Central memory CD8-positive, alpha-beta T cell (primary cell): ENCODE measurements at places on chromosomes 7 and 10.

- no peak for DNase-seq
- H3K36me3 ChIP-seq, result no peaks in the 10 kb centered on the region
- no peaks in the 10 kb centered on the region for H3K4me1 ChIP-seq
- no peak overlapping the region for H3K27ac ChIP-seq
- H3K27me3 ChIP-seq, result no peaks in the 10 kb centered on the region
- no peak overlapping the region for H3K4me3 ChIP-seq
These were observed 289.6 kb downstream of the PPP1R3A start for GRCh38 chr7:113628948-113629847.

DNA sequence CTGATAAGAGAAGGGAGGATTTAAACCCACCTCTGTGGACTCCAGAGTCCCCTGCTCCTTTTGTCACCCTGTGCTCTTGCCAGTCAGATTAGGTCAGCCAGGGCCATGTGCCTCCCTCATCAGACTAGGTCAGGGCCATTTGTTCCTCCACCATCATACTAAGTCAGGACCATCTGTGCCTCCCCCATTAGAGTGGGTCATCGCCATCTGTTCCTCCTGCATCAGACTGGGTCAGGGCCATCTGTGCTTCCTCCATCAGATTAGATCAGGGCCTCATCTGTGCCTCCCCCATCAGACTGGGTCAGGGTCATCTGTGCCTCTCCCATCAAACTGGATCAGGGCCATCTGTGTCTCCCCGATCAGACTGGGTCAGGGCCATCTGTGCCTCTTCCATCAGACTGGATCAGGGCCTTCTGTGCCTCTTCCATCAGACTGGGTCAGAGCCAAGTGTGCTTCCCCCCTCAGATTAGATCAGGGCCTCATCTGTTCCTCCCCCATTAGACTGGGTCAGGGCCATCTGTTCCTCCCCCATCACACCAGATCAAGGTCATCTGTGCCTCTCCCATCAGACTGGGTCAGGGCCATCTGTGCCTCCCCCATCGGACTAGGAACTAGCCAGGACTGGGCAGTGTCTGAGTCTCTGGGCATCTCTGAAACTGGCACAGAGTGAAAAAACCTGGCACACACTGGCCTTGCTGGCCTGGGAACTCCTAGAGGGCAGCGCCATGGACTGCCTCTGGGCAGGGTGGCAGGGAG is 11.5 kb downstream of the MYL10 start:
- H3K27me3 ChIP-seq, result peaks cover 42% of the 10 kb centered on the region
- H3K36me3 ChIP-seq, result no peaks in the 10 kb centered on the region
- DNase-seq, result no peak
- H3K4me3 ChIP-seq, result no peak overlapping the region

GRCh38 chr7:26646336-26647048 is 217.9 kb downstream of the SKAP2 start:
- no peak for DNase-seq
- no peaks in the 10 kb centered on the region for H3K27me3 ChIP-seq
- H3K36me3 ChIP-seq, result peaks cover 5% of the 10 kb centered on the region
- H3K4me3 ChIP-seq, result no peak overlapping the region
- no peaks in the 10 kb centered on the region for H3K4me1 ChIP-seq

DNA sequence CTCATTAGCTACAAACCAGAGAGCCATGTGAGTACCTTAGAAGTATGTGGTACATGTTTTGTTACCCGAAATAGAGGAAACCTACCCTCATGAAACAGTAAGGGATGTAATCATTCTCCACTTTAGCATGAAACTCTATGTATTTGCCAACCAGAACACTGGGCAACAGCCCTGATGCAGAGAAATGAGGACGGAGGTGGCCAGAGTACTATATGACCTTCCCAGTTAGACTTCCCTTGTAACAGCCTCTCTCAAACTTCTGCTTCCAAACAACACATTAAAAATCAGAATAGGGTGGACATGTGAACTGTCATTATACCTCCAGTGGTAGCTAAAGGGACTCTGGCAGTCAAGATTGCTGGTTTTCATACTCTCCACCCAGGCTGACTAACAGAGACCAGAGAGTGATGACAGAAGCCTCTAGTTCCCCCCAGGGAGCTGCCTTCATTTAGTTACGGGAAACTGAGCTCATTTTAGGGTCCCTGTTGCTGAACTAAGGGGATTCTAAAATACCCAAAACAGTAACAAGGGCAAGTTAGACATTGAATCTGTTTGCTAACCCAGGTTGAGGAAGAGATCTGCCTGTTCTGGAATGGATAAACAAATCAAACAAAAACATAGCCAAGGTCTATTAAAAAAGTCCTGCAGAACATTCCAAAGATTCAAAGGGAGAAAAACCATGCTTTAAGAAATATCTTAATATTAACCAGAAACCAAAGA is 83.1 kb downstream of the VPS41 start:
- peaks cover 1% of the 10 kb centered on the region for H3K36me3 ChIP-seq
- H3K4me3 ChIP-seq, result no peak overlapping the region
- no peak overlapping the region for H3K27ac ChIP-seq
- no peaks in the 10 kb centered on the region for H3K27me3 ChIP-seq
- peaks cover 11% of the 10 kb centered on the region for H3K4me1 ChIP-seq
- no peak for DNase-seq

DNA sequence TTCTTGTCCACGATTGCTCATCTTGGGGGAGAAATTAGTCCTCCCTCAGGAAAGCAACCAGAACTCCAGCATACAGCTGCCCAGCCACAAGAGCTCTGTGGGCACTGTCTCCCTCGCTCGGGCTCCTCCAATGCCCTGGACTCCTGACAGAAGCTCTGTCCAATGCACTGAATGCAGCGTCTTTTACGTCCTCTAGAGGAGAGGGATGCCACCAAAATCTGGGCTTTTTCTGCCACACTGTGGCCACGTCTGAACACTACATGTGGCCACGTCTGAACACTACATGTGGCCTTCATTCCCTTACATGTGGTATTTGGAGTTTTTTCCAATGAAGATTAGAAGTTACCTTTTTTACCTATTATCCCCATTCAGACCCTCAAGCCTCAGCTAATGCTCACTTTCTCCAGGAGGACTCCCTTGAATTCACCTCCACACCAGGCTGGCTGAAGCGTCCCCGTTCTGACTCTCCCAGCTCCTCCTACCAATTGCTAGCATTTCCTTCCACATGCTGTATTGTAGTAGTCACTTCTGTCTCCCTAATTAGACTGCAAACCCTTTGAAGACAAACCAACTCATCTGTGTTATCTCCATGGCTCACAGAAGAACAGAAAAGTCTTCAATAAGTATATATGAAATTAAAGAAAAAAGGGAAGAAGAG is 134.3 kb upstream of the PDE1C start:
- no peak overlapping the region for H3K4me3 ChIP-seq
- no peak overlapping the region for H3K27ac ChIP-seq
- no peaks in the 10 kb centered on the region for H3K27me3 ChIP-seq
- DNase-seq, result no peak
- H3K36me3 ChIP-seq, result no peaks in the 10 kb centered on the region

DNA sequence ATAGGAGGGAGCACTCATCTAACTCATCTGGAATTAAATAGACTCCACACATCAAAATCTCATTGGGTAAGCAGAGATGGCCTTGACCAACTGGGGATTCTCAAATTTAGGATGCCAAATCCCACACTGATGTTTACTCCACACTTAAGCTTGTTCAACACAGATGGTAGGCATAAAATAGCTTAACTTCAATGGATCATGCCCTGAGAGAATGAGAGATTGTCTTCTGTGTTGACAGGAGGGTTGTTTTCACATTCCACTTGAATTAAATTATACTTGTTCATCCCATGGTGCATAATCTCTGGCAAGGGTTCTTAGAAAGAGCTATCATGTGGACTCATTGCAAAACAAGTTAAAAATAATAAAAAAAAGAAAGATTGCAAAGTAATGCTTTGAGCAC is 391.4 kb downstream of the PLXDC2 start:
- H3K4me1 ChIP-seq, result no peaks in the 10 kb centered on the region
- no peaks in the 10 kb centered on the region for H3K27me3 ChIP-seq
- H3K4me3 ChIP-seq, result no peak overlapping the region

DNA sequence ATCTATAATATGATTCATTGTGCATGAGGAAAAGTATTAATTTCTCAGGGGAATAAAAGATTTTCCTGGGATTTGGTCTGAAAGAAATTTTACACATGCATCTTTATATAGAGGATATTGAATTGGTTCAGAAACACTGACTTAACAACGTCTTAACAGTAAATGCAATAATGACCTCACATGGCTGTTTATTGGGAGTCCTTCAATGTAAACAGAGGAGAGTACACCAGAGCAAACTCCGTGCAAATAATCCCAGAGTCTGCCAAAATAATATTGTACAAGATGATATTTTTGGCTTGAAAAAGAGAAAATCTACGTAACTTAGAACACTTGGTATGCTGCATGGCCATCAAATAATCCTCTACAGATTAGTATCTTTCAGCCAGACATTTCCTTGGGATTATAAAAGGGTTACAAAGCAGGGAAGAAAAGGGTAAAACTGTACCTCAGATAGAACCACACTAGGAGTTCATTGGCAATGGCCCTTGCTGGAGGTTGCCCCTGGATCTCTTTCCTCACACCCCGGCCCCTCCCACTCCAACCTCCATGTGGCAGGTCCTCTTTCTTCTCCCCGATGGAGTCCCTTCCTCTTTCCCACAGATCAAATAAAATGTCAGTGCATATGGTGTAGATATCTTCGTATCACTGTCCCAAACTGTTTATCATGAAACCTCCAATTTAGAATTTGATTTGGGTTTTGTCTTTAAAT is 196.4 kb downstream of the EVX1 start:
- no peak overlapping the region for H3K4me3 ChIP-seq
- H3K27ac ChIP-seq, result no peak overlapping the region
- H3K36me3 ChIP-seq, result peaks cover 2% of the 10 kb centered on the region
- no peak for DNase-seq

DNA sequence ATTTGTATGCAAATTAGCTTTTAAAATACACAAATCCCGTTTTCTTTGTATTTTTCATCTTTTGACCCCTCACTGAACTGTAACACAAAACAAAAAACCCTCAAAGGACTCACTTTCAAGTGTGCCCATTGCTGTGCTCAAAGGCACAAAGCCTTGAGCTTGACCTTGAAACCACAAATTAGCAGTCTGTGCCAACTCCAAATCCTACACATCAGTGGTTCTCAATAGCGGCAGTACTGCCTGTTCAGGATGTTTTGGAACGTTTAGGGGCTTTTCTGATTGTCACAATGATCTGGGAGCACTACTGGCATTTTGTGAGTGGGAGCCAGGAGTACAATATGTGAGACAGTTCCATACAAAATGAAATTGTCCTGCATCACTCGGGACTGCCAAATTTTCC is 55.5 kb downstream of the KDM7A start:
- H3K4me3 ChIP-seq, result no peak overlapping the region
- H3K36me3 ChIP-seq, result peaks cover 41% of the 10 kb centered on the region
- H3K27me3 ChIP-seq, result no peaks in the 10 kb centered on the region
- no peak for DNase-seq
- H3K27ac ChIP-seq, result no peak overlapping the region
